ENCODE measurements at places on chromosomes 16 and 17.

DNA sequence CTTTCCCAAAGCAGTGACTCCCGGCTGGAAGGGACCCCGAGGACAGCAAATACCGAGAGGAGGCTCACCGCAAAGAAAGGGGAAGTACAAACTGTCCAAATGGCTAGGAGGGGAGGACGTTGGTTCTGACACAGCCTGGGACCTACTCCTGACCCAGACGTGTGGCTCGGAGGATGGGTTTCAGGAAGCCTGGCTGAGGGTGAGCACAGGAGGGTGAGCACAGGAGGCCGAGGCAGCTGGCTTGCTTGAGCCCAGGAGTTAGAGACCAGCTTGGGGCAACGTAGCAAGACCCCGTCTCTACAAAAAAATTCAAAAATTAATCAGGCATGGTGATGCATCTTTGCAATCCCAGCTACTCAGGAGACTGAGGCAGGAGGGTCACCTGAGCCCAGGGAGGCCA is 83.2 kb downstream of the C16orf78 start:
- DNase-seq: no peak

GRCh38 chr17:1497831-1498230 is 5.3 kb upstream of the MYO1C start:
- no peak for DNase-seq

DNA sequence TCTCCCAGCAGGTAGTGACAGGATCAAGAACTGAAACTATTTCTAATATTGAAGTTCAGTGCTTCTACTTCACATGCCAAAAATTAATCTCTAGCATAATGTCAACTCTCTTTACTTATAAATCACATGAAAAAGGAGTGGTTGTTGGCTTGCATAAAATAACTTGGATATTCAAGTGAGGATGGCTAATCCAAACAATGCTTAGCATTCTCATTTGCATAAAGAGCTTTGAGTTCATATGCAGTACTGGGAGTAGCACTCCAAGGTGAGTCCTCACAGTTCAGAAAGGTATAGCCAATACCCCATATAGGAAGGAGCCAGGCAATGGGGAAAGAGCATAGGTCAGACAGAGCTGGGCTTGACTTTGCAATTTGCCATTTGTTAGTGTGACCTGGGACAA is 149.3 kb downstream of the PCTP start:
- DNase-seq: no peak

DNA sequence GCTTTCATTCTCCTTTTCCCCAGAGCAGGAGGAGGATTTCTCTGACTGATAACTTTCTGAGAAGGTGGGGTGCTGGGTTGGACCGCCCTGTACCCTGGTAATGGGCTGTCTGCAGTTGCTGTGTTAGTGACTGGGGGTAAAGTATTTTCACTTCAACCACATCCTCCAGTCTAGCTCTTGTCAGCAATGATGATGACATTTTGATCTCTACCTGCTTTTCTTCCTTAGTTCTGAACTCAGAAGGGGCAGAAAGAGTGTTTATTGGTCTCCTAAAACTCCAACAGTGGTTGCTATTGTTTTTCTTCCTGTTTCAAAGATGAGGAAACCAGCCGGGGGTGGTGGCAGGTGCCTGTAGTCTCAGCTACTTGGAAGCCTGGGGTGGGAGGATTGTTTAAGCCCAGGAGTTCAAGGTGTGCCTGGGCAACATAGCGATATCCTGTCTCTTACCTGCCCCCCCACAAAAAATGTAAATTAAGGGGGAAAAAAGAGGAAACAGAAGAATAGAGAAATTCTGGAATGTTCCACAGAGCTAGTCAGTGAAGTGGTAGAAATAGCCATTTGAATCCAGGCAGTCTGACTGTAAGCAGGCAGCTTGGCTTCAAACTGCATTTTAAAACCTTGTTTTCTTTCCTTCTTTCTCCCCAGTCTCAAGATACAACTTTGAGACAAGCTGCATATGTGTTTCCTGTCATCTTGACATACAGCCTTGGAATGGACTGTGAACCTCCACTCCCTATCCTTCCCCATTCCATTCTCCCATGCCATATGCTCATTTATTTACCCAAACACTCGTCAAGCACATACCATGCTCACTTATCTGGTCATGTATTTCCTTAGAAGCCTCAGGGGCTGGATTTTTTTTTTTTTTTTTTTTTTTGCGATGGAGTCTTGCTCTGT is 3.3 kb upstream of the N4BP1 start:
- DNase-seq: peak; percentile 78

GRCh38 chr17:82440991-82441627 is 9.4 kb downstream of the CYBC1 start:
- DNase-seq: no peak

- no peak for DNase-seq
Observed at GRCh38 chr16:75252049-75252864, 833 bp upstream of the BCAR1 start.

- no peak for DNase-seq
Observed at GRCh38 chr16:35749253-35750141, 2290.1 kb downstream of the TP53TG3F start.

- no peak for DNase-seq
Observed at GRCh38 chr16:77250400-77250799, 51.2 kb downstream of the SYCE1L start.

DNA sequence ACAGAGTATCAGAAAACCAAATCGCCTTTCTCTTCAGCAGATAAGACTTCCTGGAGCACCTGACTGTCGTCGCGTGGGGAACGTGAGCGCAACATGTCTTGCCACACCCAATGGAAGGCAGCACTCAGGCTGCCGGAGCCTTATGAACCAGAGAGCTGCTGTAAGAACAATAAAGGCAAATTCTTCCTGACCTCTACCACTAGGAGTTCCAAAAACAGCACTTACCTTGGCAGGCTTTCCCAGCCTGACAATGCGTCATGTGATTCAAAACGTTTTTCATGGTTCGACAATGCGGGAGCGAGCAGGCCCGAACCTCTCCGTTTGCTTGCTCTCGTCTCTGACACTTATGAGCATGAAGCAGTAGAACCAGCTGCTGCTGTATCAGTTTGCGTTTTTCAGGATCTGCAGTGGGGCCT is 75.8 kb upstream of the TRAP1 start:
- DNase-seq: no peak

- no peak for DNase-seq
Observed at GRCh38 chr16:86505899-86506864, 4.1 kb upstream of the FOXF1 start.

GRCh38 chr17:633641-634101 is 81.0 kb downstream of the VPS53 start:
- DNase-seq: no peak

DNA sequence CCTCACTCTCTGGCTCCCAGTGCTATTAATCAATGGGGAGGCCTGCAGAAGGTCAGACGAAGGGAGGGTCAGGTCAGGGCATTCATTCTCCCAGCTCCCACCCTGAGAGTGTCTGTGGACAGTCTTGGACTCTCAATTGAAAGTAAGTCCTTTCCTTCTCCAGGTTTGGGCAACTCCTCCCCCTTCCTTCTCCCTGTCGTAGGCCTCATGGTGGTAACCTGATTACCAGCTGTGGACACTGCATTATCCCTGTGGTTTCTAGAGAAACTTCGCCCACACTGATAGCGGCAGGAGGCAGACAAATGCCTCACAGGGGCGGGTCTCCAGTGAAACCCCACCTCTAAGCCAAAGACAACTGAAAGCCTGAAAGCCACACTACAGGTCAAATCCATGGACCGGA is 57.7 kb upstream of the SLC25A19 start:
- DNase-seq: no peak

DNA sequence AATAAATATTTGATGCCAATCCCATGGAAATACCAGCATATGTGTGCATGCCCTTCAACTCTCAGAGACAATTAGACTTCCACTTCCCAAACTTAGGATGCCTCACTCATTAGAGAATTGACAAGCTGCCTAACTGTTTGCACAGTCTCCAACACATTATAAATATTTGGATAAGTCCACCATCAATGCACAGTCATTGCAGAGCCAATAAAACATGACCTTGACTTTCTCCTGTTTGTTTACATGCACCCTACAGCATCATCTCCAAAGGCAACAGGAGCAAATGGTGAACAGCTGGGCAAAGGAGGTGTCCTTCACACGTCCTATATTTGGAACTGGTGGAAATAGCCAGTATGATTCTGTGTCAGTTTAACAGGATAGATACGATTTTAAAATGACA is 804.4 kb upstream of the RBFOX1 start:
- no peak for DNase-seq

DNA sequence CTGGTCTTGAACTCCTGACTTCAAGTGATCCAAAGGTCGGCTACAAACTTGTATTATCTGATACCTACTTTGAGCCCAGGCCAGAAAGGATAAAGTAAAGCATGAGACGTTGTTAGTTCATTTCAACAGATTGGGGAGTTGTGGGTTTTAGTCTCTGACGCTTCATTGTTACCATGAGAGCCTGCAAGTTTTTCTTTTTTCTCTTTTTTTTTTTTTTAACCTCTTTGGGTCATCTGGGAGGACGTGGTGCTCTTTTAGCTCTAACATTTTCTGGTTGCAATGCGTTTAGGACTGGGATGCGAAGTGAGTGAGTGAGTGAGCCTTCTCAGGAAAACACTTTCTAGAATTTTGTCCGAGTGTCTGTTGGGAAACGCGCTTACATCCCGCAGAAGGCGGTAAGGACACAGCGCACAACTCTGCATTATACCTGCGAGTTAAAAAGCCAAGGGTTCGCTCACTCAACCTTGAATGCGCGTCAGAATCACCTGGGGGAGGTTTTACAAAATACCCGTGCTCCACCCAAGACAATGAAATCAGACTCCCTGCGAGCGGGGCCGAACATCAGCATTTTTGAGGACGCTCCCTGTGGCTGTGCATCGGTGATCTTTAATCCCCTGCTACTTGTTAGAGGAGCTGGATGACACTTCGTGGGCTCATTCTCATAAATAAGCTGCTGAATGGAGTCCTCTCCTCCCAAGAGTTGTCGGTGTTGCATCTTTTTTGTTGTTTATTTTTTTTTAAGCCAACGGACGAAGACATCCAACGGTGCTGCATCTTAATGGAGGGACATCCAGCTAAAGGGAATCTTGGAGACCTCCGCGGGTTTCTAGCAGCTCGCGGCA is 629 bp upstream of the RNF135 start:
- DNase-seq: no peak

- no peak for DNase-seq
Observed at GRCh38 chr17:37360632-37361031, 15.2 kb upstream of the C17orf78 start.

DNA sequence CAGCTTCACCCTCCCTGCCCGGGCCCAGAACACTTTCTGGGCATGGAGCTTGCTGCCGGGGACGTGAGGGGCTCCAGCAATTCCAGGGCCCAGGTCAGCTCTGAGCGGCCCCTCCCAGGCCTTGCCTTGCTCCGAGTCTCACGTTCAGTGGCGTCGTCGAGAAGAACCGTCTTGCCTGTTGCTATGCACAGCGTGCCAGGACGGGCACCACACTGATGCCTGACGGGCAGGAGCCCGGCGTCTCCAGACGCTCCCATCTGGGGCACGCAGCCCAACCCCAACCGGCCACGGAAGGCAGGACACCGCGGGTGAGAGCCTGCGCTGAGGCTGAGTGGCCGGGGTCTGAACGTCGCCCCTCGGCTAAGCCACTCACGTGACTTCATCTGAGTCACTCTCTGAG is 27.1 kb downstream of the TIMM22 start:
- no peak for DNase-seq

GRCh38 chr17:2253768-2254406 is 49.7 kb downstream of the SMG6 start:
- DNase-seq: no peak

DNA sequence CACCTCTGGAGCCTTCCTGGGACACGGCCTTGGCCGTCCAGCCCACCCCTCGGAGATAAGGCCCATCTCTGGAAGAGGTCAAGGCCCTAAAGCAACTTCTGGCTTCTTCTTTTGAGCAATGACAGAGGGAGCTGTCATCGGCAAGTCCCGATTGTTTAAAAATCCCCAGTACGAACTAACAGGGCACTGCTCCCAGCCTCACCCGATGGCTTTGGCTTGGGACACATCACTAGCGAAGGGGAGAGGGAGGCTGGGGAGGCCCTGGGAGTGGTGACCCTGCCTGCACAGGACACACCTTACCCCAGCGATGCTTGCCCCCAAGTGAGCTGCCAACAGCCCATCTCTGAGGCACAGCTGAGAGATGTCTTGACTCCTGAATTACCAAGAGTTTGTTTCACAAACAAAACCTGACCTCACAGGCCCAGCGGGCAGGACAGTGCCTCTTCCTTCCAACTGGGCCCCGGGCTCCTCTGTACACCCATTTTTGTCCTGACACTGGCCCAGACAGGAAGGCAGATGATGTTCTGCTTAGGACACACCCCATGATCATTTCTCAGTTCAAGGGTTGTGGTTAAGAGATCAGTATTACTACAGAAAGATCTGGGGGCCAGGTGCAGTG is 4.8 kb downstream of the SYNGR2 start:
- peak; percentile 35 for DNase-seq

DNA sequence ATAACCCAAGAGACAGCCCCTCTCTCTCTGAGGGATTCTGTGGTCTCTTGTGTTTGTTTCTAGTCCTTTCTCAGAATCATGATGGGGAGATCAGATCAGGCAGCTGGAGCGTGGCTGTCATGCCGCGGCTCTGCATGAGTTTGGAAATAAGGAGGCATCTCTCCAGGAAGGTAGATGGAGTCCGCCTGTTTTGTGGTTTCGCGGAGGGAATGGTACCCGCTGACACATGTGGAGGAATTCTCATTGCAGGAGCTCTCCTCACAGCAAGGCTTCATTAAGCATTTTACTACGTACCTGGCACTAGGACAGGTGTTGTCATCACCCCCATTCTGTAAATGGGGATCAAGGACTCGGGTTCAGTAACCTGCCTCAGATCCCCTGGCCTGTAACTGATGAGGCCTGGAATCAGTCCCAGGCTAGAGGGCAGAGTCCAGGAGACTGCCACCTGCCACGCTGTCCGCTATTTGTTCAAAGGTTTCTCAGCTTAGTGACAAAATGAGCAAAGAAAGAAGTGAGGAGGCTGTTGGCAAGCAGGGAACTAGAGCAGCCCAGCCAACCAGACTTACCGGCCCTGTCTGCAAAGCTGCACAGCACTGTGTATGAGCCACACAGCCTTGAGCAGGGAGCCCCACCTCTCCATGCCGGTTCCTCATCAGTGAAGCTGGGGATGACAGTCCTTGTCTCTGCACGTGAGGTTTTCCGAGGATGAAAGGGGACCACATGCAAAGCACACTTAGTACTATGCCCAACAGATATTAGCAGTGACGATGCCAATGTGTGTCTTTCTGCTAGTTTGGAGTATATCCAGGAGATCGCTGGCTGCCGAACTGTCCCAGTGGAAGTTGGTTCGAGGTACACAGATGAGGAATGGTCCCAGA is 11.0 kb downstream of the KDM8 start:
- no peak for DNase-seq

DNA sequence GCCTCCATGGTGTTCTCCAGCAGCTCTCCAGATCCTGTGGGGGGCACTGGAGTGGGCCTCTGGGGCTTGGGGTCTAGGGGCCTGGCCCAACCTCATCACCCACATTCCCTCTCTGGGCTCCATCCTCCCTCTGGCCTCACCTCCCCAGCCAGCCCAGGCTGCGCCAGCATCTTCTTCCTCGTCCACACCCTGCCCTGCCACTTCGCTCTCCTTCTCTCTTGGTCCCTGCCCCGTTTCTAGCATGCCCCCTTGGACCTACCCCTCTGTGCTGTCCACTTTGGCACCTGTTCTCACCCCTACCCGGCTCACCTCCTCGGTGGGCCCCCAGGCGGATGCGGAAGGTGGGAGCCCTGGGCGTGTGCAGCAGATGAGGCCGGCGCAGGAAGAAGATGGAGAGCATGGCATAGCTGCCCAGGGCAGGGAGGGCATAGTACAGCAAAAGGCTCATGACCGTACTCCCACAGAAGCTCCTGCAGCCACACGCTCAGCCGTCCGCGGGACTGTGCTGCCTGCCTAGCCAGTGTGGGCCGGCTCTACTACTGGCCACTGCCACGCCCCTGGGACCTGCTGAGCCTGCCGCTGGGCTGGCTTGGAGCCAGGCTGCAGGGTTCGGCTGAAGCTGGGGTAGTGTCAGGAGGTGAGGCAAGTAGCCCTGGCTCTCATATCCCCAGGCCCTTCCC is at the start of gene GDPD3:
TSS of gene GDPD3 (minus strand) at position 507 of the 680 bp plus-strand sequence. CDS start at position 448, 59 bp downstream.
- DNase-seq: no peak
